ENCODE measurements at places on chromosomes 12 and 14.

DNA sequence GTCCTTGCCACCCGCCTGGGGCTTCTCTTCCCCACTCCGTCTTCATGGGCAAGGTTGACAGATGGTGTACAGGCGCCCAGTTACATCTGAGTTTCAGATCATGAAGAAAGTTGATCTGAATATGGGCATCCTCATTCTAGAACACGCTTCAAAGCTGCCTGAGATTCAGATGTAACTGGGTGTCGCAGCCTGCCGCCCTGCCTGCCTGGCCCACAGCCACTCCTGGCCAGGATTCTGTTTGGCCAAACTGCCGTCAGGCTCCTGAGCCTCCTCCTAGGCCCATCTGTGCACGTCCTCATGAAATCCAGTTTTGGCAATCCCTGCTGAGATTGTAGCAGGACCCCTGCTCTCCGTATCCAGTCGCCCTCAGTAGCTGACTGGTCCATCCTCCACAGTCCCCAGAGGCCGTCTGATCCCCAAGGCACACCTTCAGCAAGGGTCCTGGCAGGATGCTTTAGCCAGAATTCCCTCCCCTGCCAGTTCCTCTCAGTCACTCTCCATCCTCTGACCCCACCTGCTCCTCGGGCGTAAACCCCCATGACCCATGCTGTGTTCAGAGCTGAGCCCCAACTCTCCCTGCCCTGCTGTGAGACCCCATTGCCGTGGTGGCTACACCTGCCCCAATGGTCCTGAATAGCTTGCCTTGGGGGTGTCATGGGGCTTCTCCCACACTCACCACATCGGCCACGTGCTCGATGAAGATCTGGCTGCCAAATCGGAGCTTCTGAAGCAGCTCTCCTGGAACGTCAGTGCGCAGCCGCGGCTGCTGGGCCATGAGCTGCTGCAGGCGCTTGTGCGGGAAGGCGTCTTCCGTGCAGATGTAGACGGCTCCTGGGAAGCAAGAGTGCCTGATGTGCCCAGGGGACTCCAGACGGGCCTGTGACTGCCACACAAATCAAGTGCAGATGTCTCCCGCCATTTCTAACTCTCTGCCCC, 12.5 kb downstream of the XRCC3 start:
- no peak for DNase-seq

- no peak for DNase-seq
These were observed 4.9 kb downstream of the AMN start for GRCh38 chr14:102927346-102927877.

- DNase-seq: no peak
These were observed 79.4 kb upstream of the BCL11B start for GRCh38 chr14:99351166-99352007.

DNA sequence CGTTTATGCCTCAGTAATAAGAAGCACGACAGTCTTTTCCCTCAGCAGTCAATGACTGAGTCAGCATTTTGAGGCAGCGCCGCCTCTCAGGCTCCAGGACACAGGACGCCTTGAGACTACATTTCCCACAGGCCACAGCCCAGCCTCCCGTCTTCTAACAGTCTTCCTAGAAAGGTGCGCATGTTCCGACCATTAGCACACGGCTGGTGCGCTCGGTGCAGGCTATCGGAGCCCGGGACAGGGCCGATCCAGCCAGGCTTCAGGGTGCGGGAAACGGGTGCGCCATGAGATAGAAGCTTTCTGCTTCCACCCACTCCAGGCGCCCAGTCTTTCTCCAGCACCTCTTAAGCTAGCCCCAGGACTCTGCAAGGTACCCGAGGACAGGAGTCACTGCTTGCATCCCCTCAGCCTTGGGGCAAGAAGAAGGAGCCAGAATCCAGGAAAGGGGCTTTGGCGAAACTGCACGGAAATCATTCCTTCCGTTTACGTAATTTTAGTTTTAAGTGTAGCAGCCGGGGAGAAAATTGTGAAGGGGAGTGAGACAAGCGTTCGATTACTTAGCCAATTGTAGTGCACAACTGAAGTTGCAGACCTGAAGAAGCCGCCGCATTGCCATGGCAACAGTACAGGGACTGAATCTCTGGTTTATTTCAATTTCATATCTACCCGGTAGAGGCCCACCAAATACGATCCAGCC, 54.0 kb downstream of the ZNF641 start:
- no peak for DNase-seq

DNA sequence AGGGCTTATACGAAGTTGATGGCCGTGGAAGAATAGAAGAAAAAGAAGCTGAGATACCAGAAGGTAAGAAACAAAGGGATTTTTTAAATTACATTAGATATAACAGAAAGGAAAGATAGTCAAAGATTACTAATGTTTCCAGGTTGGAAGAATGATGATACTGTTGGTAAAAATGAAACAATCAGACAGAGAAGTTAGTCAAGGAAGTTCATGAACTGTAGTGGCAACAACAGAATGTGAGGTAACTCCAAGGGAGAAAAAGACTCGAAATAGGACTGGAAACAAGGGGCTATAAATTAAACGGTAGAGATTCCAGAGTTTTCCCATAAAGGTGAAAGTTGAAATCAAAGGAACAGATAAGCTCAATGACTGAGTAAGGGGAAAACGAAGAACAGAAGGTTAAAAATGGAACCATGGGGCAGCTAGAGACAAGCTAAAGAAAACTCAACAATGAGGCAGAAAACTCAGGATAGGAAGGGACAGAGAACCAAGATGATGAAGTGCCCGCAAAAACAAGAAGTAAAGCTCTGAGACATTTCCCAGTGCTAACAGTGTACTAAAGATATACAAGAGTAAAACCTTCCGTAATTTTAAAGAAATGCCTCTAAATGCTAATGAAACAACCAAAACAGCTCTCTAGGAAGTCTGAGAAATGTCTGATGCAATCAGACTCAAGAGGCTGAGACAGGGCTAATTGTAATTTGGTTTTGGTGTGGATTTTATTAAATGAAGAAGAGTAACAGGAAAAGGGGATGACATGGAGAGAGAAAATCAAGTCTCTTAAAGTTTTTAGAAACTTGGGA, 70.0 kb downstream of the PPP2R5E start:
- no peak for DNase-seq

DNA sequence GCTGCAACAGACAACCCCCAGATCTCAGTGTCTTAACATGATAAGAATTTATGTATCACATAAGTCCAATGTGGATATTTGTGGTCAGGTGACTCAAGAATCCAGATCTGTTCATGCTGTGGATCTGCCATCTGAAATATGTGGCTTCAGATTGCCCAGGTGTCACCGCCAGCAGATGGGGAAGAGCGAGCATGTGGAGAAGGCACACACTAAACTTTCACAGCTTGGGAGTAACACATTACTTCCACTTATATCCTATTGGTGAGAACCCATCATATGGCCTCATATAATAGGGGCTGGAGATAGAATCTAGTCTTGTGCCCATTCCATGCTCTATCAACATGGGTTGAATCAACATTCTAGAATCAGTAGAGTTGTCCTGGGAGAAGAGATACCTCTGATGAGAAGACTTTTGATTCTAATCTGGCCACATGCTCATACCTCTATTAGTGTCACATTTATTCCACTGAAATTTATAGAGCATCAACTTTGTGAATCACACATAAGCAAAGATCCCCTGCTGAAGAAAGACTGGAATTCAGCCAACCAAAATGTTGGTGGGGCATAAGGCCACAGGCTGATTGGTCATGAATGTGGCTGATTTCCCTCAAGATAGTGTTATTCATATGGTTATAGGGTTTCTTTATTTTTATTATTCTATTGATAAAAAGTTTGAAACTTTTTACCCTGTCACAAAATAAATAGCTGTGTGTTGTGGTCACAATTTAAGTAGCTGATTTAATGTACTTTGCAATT, 6.0 kb upstream of the CALCOCO1 start:
- DNase-seq: no peak

GRCh38 chr12:40565029-40565633, 127.1 kb upstream of the CNTN1 start:
- no peak for DNase-seq

Measured in activated T-helper 1 cell treated with anti-CD3 and anti-CD28 coated beads, Interleukin-2, amount 50 U/mL, for 16 hours (primary cell).